Renal cortical epithelial cell (primary cell): ENCODE measurements at places on chromosomes 5 and 9.
A peak's percentile ranks its signal among the peaks of the same experiment; 100 is the strongest.

DNA sequence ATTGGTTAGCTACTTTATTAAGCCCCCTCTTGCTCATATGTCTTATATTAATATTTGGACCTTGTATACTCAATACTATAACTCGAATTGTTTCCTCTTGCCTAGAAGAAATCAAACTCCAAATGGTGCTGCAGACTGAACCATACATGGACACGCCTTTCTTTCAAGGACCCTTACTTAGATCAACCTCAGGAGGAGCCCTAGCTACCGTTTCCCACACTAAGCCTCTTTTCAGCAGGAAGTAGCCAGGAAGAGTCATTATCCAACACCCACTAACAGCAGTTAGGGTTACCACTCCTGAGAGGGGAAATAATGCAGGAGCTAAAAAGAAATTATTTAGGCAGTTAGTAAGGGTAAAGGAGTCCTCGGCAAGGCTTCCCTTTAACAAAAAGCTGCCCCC lies 243.8 kb upstream of the PUM3 start:
- DNase-seq: no peak

- peak; percentile 48 for DNase-seq
These were observed 25.0 kb downstream of the SH3PXD2B start for GRCh38 chr5:172429201-172429940.

DNA sequence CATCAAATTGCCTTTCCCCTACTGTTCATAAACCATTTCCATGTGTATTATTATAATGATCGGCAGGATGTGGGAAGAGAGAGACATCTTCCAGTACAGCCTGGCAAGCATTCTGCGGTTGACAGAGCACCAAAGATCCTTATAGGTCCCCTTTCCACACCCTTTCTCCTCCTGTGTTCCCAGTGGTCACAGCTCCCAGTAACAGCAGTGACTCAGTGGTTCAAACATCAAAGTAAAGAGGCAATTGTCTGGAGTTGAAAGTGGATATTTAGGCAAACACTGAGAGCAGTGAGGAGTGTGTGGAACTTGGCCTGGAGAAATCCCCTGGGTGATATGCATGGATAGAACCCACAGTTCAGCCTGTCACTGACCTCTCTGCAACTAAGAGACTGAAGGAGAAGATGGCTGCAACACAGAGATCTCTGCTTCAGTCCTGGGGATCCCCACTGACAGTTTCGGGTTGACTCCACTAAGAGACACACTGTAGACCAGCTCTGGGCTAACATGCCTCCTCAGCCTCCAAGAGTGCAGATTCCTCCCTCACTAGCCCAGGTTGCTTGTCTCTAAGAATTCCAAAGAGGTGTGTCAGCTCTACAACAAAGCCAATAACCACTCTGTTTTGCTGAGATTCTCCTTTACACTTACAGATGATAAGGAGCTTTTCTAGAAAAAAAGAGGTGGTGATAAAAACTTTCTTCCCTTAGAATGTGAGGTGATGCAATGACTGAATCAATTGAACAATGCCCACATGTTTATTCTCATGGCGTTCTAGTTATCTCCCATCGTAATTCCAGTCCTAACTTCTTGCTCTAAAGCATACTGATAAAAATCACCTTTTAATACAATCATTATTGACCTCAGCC lies 94.4 kb upstream of the IL6ST start:
- DNase-seq: peak; percentile 86

- DNase-seq: no peak
These were observed 374.9 kb upstream of the IRX1 start for GRCh38 chr5:3220638-3221288.

GRCh38 chr9:112361601-112362000 lies 18.3 kb upstream of the HSDL2 start:
- DNase-seq: peak; percentile 50

GRCh38 chr5:53035868-53036381 lies 46.8 kb downstream of the ITGA2 start:
- peak; percentile 75 for DNase-seq

DNA sequence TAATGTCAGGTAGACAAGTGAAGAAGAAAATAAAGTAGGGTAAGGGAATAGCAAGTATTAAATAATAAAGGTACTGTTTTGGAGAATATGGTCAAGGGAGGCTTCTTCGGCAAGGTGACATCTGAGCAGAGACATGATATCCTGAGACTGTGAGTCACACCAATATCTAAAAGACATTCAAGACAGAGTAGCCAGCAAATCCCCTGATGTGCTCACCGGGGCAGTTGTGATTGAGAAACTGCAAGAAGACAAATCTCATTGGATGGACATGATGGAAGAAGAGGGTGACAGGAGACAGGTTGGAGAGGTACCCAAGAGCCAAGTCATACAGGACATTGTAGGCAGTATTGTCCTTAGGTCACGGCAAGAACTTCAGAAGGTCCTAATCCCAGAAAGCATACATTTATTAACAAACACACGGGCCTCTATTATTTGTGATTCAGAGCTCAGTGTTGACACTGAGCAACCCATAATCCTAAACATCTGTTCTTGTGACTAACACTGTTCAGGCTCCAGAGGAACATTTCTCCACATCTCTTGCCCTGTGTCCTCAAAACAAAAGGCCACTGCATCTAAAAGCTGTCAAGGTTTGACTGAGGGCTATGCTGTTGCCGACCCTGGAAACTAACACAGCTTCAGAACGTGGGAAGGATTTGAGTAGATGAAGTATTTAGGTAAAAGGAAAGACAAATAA lies 258.7 kb upstream of the CLINT1 start:
- DNase-seq: peak; percentile 15

- DNase-seq: peak; percentile 0
These were observed 1539.0 kb upstream of the NUDT12 start for GRCh38 chr5:105101577-105101976.

DNA sequence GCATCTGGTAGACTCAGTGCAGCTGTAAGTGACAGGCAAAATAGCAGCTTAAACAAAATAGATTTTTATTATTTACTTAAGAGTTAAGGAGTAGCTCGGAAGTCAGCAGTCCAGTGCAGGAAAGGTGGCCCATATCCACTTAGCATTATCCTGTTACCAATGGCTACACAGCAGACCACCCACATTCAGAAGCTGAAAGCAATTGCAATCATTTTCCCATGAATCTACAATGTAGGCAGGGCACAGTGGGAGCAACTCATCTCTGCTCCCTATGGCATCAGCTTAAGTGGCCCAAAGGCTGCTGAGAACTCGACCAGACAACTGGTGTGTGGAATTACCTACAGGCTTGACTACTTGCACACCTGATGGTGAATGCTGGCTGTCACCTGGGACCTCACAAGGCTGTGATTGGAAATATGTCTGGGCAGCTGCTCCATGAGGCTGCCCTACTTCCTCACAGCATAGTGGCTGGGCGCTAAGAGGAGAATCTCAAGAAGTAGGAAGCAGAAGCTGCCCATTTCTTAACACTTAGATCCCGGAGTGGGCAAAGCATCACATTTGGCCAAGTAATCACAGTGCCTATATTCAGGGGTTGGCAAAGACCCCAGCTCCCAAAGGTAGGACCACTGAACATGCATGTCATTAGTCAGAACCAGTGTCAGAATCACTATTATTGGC lies 56.4 kb downstream of the SNX18 start:
- DNase-seq: no peak

- DNase-seq: no peak
These were observed 313.5 kb upstream of the PDE4D start for GRCh38 chr5:60207040-60207439.

DNA sequence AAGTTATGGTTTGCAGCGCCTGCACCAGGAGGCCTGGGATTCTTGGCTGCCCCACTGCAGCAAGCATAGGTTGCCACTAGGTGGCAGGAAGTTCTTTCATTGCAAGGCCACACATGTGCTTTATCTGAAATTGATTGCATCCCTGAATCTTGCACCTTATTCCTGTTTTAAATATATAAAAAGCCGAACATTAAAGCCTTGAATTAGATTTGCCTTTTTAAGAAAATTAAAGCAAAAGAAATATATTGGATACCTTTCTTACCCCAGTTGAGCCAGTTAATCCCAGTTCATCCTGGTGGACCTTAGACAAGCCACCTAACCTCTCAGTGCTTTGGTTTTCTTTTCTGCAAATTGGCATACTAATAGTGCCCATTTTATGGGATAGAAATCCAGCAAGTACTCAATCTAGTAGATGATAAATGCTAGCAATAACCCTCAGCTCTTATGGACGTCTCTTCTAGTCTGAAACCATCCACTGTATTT lies 6.3 kb upstream of the TRMT10B start:
- DNase-seq: peak; percentile 60

- DNase-seq: no peak
These were observed 445.3 kb upstream of the ZNF462 start for GRCh38 chr9:106417685-106418084.

DNA sequence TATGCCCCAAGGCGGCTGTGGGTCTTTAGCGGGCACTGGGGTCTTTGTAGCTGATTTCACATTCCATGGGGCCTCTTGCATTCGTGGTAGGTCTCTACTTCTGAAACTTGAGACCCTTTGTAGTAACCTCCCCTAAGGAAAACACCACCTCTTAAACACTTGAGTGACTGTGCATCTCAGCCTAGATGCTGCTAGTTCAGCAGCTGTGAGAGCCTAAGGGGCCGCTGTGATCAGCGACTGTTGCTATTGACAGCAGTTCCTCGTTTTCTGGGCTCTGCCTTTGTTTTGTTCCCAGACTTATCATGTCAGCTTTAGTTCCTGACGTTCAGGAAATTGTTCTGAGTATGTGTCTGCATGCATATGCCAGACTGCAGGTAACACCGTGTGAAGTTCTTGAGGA lies 171.2 kb downstream of the HSPA4 start:
- DNase-seq: no peak

DNA sequence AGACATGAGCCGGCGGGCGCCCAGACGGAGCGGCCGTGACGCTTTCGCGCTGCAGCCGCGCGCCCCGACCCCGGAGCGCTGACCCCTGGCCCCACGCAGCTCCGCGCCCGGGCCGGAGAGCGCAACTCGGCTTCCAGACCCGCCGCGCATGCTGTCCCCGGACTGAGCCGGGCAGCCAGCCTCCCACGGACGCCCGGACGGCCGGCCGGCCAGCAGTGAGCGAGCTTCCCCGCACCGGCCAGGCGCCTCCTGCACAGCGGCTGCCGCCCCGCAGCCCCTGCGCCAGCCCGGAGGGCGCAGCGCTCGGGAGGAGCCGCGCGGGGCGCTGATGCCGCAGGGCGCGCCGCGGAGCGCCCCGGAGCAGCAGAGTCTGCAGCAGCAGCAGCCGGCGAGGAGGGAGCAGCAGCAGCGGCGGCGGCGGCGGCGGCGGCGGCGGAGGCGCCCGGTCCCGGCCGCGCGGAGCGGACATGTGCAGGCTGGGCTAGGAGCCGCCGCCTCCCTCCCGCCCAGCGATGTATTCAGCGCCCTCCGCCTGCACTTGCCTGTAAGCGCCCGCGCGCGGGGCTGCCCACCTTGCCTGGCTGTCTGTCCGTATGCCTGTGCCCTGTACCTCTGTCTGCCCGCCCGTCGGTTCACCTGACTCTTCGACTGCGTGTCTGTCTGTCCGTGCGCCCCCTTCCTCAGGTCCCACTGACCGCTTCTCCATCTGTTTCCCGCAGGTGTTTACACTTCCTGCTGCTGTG lies 412 bp downstream of the FGF18 start:
- no peak for DNase-seq

- no peak for DNase-seq
These were observed 36.8 kb downstream of the SHISAL2B start for GRCh38 chr5:64727150-64727549.

DNA sequence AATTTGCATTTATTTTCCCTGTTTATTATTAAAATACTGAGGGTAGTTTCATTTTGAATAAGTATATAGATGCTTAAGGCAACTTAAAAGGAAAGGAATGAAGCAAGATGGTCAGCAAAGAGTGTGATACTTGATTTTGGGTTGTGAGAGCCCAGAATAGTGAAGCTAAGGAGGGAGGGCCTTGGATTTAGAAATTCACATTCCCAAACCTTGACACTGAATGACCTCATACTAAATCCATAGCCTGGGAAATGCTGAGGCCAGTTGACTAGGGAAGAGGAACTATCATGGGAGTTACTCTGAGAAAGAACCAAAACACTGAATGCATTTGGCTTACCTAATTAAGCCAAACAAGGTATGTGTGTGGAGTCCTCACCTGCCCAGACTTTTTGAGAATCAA lies 292.5 kb downstream of the SPATA31D1 start:
- DNase-seq: no peak

GRCh38 chr5:74070766-74071165 lies 444.8 kb downstream of the ARHGEF28 start:
- DNase-seq: no peak
